Stimulated activated CD8-positive, alpha-beta memory T cell treated with anti-CD3 and anti-CD28 coated beads, Interleukin-12 subunit alpha, Interleukin-12 subunit beta, amount 100 ng/mL, for 1 hour (primary cell): ENCODE measurements at places on chromosomes 12 and 14.

DNA sequence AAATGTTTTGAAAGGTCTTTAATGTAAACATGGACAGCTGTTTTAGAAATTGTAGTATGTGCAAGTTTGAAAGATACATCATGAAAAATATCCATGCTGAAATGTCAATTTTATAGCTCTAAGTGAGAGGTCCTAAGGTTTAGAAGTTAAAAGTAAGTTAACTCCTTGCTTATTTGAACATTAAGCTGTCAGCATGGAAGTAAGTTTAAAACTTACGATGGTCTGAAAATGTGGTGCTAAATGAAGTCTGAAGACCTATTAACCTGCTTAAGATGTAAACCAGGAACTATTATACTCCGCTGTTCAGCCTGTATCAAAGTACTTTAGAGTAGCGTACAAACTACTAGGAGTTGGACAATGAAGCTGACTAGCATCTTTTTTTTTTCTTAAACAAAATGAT, 1082.4 kb downstream of the TMTC2 start:
- no peak for DNase-seq

GRCh38 chr14:22803687-22803974, 11.6 kb downstream of the SLC7A7 start:
- DNase-seq: no peak

GRCh38 chr12:122976648-122976975, 1.6 kb downstream of the OGFOD2 start:
- DNase-seq: no peak

DNA sequence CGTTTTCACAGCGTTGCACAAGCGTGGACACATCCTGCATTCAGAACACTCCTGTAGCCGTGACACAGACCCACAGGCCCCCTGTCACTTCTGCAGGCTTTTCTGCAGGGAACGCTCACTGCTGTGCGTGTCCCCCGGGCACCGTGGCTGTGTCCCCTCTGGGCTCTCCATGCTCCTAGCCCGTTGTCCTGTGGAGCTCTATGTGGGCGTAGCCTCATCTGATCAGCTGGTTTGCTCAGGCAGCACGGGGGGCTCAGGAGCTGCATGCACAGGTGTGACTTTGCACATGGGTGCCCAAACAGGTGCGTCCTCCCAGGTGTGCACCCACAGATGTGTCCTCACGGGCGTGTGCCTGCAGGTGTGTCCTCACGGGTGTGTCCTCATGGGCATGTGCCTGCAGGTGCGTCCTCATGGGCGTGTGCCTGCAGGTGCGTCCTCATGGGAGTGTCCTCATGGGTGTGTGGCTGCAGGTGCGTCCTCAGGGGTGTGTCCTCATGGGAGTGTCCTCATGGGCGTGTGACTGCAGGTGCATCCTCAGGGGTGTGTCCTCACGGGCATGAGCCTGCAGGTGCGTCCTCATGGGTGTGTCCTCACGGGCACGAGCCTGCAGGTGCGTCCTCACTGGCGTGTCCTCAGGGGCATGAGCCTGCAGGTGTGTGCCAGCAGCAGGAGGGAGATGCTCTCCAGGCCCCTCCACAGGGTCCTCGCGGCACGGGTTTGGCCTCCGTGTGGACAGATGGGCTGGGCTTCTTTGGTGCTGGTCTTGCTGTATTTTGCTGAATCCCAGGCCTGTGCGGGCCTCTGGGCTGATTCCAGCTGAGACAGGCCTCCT, 17.5 kb downstream of the MTA1 start:
- no peak for DNase-seq

- no peak for DNase-seq
Observed at GRCh38 chr12:66467932-66468331, 165.6 kb downstream of the HELB start.

DNA sequence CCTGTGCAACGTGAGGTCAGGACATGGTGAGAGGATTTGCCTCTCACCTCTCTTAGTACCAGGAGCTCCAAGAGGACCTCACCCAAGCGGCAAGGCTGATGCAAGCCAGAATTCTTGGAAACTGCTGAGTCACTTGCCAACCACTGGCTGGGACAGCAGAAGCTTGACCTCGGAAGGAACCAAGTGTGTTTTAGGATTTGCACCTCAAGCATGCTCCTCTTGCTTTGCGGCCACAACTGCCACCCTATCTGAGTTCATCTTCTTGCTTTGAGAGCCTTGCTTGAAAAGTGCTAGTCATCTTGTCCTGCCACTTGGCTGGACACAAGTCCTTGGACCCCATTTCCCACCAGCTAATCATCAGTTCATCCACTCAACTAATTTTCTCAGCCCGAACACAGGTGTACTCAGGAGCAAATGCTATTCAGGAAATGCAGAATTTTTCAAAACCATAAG, 195.8 kb downstream of the SLC25A21 start:
- no peak for DNase-seq

GRCh38 chr14:104184506-104184905, 46.1 kb downstream of the KIF26A start:
- DNase-seq: no peak

- no peak for DNase-seq
Observed at GRCh38 chr12:91496337-91496736, 313.7 kb upstream of the DCN start.

DNA sequence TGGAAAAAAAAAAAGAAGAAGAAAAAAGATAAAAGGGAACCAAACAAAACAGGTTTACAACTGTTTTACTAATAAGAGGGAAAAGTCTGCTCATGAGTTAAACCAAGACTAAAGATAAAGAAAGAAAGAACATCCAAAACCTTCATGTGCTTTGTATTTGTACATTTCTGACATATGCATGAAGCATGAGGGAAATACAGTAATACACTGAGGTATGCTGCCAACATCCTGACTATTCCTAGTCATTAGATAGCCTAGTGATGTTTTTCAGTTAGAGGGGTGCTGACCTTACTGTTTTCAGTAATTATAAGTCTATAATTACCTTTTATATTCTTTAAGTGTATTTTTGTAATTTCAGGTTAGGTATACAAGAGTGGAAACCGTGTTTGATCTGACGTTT, 793.3 kb downstream of the DIO2 start:
- no peak for DNase-seq

- DNase-seq: no peak
Observed at GRCh38 chr12:124592481-124593160, 25.2 kb upstream of the NCOR2 start.

DNA sequence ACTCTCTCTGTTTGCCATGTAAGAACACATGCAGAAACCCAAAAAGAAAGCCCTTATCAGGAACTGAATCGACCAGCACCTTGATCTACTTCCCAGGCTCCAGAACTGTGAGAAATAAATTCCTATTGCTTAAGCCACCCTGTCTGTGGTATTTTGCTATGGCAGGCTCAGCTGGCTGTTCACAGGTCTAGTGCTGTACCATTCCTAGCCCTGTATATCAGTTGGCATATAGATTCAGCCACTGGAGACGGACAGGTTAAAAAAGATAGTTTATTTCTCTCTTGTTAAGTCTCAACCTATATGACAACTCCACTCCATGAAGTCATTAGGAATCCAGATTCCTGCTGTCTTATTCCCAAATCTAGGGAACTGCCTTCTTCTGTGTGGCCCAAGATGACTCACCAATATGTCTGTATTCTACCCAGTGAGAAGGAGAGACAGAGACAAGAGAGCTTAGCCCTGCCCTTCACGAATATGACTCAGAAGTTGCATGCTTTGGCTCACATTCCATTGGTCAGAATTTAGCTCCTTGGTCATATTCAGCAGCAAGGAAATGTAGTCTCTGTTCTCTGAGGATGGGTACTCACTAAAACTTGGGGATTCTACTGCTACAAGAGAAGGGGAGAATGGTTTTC, 57.0 kb downstream of the PLEKHG7 start:
- no peak for DNase-seq

DNA sequence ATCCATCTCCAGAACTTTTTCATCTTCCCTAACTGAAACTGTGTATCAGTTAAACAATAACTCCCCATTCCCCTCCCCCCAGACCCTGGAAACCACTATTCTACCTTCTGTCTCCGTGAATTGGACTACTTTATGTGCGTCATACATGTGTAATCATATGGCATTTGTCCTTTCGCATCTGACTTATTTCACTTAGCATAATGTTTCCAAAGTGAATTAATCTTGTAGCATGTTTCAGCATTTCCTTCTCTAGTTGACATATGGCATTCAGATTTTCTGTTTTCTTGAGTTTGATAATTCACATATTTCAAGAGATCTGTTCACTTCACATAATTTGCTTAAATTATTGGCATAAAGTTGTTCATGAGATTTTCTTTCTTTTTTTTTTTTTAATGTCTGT, 9.8 kb downstream of the CYP46A1 start:
- no peak for DNase-seq
